ENCODE measurements at places on chromosomes 16 and 17.

- DNase-seq, result peak; percentile 64
These were observed 19.3 kb upstream of the NXPH3 start for GRCh38 chr17:49556223-49556943.

DNA sequence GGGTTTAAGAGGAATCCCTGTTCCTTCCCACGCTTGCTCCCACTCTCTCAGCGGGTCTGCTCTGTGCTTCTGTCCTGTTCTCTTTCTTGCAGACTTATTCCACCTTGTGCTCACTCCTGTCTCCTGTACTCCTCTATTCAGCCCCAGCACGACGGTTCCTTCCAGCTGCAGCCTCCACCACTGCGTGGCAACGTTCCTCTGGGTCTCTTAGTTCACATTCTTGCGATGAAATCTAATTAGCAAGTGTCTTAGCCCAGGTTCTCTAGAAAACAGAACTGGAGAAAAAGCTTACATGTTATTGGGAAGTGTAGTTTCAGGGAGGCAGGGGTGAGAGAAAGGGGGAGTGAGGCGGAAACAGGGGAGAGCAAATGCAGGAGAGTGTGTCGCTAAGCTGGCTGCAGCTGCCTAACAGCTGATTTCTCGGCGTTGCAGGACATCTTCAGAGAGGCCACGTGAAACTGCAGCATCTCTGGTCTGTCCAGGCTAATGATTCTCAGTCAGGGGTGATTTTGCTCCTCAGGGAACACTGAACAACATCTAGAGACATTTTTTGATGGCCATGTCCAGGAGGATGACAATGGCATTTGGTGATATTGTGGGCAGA is 213.2 kb upstream of the NLRP1 start:
- DNase-seq, result no peak

DNA sequence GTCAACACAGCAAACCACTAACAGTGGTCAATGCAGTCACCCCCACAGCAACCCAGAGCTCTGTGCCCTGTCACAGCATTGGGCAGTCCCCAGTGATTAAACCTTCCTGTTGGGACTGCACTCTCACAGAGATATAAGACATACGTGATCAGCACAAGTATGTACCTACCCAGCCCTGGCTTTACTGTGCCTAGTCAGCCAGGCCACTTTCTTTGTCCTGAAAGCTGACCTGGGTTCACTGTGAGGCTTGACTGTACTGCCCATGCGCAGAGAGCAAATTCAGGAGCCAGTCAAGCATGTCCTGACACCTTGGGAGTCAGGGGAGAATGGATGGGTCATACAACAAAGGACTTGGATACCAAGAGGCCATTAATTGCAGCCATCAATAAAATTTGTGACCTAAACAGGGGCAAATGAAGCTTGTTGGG is 10.9 kb upstream of the TMEM170A start:
- DNase-seq, result no peak

- DNase-seq, result peak; percentile 75
These were observed 350.6 kb upstream of the CCL2 start for GRCh38 chr17:33904476-33904875.

DNA sequence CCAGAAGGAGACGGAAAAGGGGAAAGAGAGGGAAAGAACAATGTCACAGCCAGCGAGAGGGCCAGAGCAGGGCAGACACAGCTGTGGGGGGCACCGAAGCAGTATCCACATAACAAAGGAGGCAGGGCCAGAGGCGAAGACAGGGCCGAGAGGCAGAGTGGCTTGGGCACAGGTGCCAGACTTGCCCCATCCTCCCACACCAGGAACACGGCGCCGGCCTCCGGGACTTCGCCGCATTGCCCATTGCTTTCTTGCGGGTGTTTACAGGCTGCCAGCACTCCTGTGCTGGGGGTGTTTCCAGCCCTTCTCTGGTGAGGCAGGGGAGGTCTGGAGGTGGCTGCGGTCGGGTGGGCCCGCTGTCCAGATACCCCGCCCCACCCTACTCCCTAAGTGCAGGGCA is 78.0 kb downstream of the ENGASE start:
- DNase-seq, result no peak

- no peak for DNase-seq
These were observed 44.8 kb upstream of the HLF start for GRCh38 chr17:55219934-55220333.

- DNase-seq, result peak; percentile 57
These were observed 36.5 kb downstream of the CYTH1 start for GRCh38 chr17:78745407-78746088.
